ENCODE measurements at places on chromosomes 11 and 22.

- no peak for DNase-seq
Measured at GRCh38 chr11:22668005-22668796, 1.8 kb downstream of the GAS2 start.

- DNase-seq = no peak
Measured at GRCh38 chr11:121936781-121937447, 179.1 kb downstream of the BLID start.

- DNase-seq = no peak
Measured at GRCh38 chr11:43942662-43943371, 380 bp downstream of the C11orf96 start.

- DNase-seq = no peak
Measured at GRCh38 chr11:77654770-77655434, 17.3 kb upstream of the CLNS1A start.

GRCh38 chr11:46504817-46505613 is 88.8 kb downstream of the AMBRA1 start:
- DNase-seq = no peak

DNA sequence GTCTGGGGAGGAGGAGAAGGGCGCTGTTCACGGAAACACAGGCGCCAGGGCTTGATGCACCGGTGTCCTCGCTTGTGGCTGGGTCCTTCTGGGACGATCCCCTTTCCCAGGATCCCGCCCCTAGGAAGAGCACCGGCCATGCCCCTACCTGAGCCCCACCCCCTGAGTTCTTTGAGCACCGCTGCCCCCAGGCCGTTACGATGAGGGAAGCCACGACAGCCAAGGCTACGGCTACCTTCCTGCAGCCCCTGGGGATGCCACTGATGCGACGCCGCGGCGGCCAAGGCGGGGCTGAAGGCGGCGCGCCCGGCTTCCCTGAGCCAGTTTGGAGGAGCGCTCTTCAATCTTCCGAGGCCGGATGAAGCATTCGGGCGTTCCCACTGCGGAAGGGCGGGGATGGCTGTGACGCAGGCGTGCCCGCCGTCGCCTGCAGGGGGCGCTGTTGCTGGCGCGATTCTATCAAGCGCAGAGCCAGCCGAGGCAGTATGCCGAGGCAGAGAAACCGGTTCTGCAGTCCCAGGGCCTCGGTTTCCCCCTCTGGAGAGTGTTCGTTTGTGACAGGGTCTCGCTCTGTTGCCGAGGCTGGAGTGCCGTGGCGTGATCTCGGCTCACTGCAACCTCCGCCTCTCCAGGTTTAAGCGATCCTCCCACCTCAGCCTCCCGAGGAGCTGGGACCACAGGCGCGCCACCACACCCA is 9.7 kb upstream of the NEFH start:
- DNase-seq = no peak

GRCh38 chr11:39236916-39237315 is 2222.5 kb downstream of the LRRC4C start:
- DNase-seq = no peak

DNA sequence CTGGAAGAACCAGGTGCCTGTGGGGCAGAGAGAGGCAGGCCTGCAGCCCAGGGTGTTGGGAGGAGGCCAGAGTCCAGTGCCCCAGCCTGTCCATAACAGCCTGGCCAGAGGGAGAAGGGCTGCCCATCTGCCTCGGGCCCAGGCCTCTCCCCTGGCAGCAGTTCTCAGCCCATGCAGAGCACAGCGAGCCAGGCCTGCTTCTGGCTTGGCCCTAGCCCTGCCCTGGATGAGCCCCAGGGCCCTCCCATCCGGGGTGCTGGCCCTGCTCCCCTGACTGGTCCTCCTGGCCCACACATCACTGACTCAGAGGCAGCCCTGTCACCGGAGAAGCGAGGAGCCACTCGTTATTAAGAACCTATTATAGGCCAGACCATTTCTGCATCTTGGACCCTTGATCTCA is 19.7 kb upstream of the MYRF start:
- no peak for DNase-seq

DNA sequence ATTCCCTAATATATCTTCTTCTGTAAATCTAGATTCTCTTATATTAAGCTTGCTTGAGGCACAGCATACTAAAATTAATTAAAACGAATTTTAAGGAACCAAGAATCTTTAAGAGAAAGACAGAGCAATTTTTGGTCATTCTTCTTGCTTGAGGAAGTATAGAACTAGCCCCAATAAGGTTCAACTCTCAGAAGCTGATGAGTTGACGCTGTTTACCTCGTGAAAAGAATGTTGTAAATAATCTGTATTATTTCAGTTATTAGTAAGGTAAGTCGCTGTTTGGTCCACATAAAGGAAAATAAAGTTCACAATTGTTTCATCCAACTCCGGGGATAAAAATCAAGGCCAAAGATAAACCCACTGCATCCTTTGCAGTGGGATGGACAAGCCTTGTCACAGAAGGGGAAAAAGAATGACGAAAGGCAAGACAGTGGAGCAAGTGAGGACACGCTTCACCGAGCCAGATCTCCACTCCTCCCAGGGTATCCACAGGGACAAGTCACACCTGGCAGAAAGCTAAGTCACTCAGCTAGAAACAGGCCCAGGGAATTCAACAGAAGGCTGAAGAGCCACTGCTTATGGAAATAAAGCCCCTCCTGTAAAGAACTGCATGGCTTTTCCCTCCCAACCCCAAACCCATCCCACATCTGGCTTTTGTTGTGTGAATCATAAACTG is 752 bp downstream of the POU2AF1 start:
- peak; percentile 62 for DNase-seq

- DNase-seq = no peak
Measured at GRCh38 chr11:393219-394033, 583 bp upstream of the PKP3 start.

- no peak for DNase-seq
Measured at GRCh38 chr22:39267974-39268373, 23.2 kb upstream of the PDGFB start.

GRCh38 chr22:45968003-45968650 is 8.8 kb downstream of the WNT7B start:
- DNase-seq = no peak

GRCh38 chr11:126105022-126105747 is 42.5 kb upstream of the CDON start:
- no peak for DNase-seq

GRCh38 chr22:32717337-32718240 is 83.9 kb upstream of the TIMP3 start:
- DNase-seq = no peak

GRCh38 chr22:48192920-48193319 is 1430.5 kb downstream of the TBC1D22A start:
- DNase-seq = no peak

DNA sequence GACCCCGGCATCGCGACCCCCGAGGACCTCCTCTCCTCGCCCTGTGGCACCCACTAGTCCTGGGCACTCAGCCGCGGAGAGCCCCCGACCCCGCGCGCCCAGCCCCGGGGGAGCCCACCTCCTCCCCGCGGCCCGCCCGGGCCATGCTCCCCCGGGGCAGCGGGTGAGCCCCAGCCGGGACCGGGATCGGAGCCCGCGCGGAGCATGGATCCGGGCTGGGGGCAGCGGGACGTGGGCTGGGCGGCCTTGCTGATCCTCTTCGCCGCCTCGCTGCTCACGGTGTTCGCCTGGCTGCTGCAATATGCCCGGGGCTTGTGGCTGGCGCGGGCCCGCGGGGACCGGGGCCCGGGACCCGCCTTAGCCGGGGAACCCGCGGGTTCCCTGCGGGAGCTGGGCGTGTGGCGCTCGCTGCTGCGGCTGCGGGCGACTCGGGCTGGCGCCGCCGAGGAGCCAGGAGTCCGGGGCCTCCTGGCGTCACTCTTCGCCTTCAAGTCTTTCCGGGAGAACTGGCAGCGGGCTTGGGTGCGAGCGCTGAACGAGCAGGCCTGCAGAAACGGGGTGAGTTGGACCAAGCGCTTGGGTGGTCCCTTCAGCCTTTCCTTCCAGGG is 498 bp downstream of the C2CD2L start:
- no peak for DNase-seq

- DNase-seq = no peak
Measured at GRCh38 chr11:103929170-103929903, 107.1 kb upstream of the DDI1 start.

GRCh38 chr11:30260813-30261212 is 30.0 kb downstream of the FSHB start:
- no peak for DNase-seq

GRCh38 chr22:25085156-25085555 is 114.5 kb upstream of the CRYBB3 start:
- DNase-seq = no peak

GRCh38 chr11:111674941-111675340 is 72.7 kb downstream of the SIK2 start:
- DNase-seq = peak; percentile 29

- no peak for DNase-seq
Measured at GRCh38 chr11:46675288-46675851, 25.0 kb downstream of the ARHGAP1 start.

DNA sequence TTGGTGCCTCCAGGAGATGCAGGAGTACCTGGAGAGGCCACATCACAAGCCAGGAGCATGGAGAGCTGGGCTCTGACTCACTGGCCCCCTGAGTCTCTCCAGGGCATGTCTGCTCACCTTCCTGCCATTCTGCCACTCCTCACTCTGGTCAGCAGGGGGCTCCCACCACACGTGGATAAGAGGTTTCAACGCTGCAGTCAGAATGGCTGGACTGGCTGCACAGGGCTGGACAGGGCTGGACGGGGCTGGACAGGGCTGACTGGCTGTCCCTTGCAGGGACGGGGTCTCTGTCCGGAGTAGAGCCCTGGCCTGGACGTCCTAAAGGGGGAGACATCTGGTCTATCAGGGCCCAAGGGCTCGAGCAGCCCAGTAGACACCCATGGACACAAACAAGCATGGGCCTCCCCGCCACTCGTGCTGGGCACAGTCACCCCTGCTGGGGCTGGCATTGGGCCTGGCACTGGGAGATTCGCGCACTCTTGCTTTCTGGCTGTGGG is 34.6 kb downstream of the CYTH4 start:
- peak; percentile 71 for DNase-seq

DNA sequence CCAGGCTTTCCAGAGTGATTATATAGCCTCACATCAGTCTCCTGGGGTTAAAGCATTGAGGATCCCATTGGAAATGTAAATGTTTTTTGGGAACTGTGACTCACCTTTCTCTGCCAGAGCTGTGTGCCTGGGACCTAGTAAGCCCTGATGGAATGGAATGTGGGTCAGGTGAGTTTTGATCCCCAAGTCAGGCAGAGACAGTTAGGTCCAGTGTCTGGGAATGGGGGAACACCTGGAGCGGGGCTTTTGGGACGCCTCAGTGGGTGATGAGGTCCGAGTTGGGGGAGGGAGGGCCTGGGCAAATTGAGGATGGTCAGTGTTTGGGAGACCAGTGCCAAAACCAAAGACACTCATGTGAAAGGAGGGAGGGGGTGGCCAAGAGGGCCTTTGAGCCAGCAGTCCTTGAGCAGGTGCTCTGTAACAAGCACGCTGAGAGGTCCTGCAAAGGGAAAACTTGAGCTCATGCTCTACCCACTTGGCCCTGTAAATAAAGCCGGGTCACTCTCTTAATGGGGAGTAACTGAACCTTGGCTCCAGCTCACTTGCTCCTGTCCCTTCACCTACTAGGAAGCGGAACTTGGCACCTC is 104.7 kb downstream of the NAV2 start:
- DNase-seq = no peak

GRCh38 chr11:119100994-119101758 is 477 bp downstream of the DPAGT1 start:
- no peak for DNase-seq

DNA sequence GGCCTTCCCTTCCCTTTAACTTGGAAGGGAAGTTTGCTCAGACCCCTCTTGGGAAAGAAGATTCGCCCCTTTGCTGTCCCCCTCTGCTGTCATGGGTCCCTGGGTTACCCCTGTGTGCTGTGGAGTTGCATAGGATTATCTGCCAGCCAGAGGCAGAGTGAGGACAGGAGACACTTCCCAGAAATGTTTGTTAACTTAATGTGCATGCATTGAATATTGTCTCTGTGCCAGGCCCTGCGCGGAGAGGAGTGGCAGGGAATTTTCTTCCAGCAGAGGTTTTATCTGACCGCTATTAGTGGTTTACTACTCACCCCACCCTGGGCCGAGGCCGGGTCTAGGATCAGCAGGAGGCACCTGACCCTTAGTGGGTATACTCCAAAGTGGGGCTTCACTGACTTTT is 894.8 kb downstream of the TBC1D22A start:
- DNase-seq = no peak

- DNase-seq = no peak
Measured at GRCh38 chr22:37975153-37975552, 9.2 kb downstream of the SOX10 start.

GRCh38 chr11:121670805-121671282 is 218.1 kb upstream of the SORL1-AS1 start:
- DNase-seq = no peak

- no peak for DNase-seq
Measured at GRCh38 chr11:62103986-62104385, 19.8 kb upstream of the INCENP start.

GRCh38 chr11:78365381-78365792 is 52.2 kb downstream of the GAB2 start:
- no peak for DNase-seq

GRCh38 chr22:50292643-50293440 is 14.6 kb downstream of the PLXNB2 start:
- no peak for DNase-seq

All from HFF-Myc (cell line).